ENCODE measurements at places on chromosomes 3 and 15. TPM values are rescaled to one million over a fixed set of nuclear protein-coding genes. Genes with fewer than 3 reads are reported as not detected.

The EFHB gene
- not detected for total RNA-seq

The TMEM45A gene
- total RNA-seq = 0.36 TPM

The MASP1 gene
- total RNA-seq = not detected

The FBXW12 gene
- not detected for total RNA-seq

The COLQ gene
- total RNA-seq = 11.4 TPM

The RAD54L2 gene
- total RNA-seq = 41.8 TPM

The TIPARP gene
- total RNA-seq = 110 TPM

The NOX5 gene
- total RNA-seq = 0.10 TPM

The GPR62 gene
- not detected for total RNA-seq

The CSPG4 gene
- 0.06 TPM for total RNA-seq

The SEMA4B gene
- 11.7 TPM for total RNA-seq

The DZIP1L gene
- total RNA-seq = not detected

The CCR3 gene
- total RNA-seq = not detected

The ROPN1 gene
- not detected for total RNA-seq

The ULK4 gene
- 28.2 TPM for total RNA-seq

The CEP63 gene
- 25.4 TPM for total RNA-seq

The GOLGA6L4 gene
- total RNA-seq = 2.9 TPM

The KNG1 gene
- not detected for total RNA-seq

The BTLA gene
- 11.5 TPM for total RNA-seq

The GOLGA8S gene
- total RNA-seq = 0.30 TPM
